CD4-positive, alpha-beta T cell (primary cell): ENCODE measurements at places on chromosomes 1 and 21.
A peak's percentile ranks its signal among the peaks of the same experiment; 100 is the strongest.

DNA sequence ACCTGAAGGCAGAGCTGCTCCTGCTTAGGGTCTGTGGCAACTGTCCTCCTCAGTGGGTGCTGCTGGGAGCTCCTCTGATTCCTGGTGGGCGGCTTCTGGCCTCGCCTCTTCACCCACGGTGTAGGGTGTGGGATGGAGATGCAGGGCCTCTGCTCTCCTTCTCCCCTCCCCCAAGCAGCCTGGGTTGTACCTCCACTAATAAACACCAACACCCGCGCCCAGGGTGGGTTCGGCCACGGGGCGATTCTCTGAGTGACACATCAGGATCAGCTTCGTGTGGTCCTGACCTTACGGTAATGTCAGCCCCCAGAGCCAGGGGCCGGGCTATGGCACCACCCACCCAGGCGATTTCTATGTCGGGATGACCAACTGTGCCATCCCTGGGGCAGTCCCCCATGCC, 23.7 kb downstream of the KRTAP10-1 start:
- DNase-seq = no peak

DNA sequence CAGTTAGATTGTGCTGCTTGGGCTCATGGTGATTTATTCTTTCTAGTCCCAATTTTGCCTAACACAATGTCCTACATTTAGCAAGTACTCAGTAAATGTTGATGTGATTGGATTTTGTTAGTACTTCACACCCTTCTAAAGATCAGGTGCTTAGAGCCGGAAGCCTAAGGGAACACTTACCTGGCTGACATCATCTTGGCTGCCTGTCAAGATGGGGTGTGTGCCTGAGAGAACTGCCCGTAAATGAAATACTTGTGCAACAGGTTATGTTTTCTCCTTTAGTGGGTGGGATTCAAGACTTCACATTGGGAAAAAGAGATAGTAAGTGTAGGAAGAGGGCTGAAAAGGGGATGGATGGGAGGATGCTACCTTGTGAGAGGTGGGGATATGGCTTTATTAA, 75.5 kb upstream of the MACF1 start:
- DNase-seq = no peak

GRCh38 chr1:66925944-66926343, 1.2 kb downstream of the MIER1 start:
- DNase-seq = no peak

DNA sequence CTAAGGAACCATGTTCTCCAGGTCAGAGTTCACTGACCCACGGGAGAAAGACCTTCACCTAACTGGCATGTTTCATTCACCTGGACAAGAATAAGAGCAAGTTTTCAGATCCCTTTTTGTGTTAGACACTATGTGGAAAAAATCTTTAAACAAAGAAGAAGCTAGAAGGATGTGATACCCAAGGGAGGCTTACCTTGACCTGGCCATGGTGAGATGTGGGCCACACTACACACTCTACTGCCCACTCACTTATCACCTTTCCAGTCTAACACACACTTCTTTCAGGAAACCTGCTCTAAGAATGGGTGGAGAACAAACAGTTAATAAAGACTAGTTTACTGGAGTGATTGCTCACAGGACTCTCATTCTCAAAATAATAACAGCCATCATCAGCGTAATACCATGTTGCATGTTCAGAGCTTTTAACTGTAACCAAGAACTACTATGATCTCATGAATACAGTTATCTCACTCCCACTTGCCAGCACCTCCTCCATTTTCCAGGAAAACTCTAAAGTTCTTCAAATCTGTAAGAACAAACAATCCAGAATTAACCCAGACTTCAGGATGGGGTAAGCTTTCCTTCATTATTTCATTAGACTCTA, 1.4 kb downstream of the RGS8 start:
- no peak for DNase-seq

- no peak for DNase-seq
Observed at GRCh38 chr1:215052256-215053015, 30.1 kb upstream of the KCNK2 start.

DNA sequence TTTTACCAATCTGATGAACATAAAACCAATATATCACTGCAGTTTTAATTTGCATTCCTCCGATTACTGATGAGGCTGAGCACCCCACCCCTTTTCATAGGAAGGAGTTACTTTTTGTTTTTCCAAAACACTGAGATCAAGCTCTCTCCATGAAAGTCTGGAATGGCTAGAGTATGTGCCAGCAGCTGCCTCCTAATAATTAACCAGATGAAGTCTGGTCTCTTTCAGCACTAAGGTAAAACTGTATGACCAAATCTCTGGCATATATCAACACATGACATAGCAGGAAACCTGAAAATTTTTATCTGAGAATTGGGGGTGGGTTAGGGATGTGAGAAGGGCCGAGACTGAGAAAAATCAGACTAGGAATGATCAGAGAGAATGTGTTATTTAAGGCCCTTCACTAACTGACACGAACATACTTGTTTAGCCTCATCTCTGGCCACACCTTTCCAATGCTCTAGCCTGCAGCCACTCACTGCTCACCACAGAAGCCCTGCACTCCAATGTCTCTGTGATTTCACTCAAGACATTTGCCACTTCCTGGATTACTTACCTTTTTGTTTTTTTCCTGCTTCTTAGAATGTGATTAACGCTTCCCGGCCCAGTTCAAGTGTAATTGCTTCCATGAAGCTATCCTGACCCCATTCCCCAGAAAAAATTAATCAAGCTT, 34.7 kb downstream of the WASF2 start:
- DNase-seq = peak; percentile 6

- DNase-seq = no peak
Observed at GRCh38 chr1:60994369-60994768, 88.0 kb upstream of the NFIA start.

GRCh38 chr1:69363236-69363635, 204.5 kb upstream of the LRRC7 start:
- no peak for DNase-seq

DNA sequence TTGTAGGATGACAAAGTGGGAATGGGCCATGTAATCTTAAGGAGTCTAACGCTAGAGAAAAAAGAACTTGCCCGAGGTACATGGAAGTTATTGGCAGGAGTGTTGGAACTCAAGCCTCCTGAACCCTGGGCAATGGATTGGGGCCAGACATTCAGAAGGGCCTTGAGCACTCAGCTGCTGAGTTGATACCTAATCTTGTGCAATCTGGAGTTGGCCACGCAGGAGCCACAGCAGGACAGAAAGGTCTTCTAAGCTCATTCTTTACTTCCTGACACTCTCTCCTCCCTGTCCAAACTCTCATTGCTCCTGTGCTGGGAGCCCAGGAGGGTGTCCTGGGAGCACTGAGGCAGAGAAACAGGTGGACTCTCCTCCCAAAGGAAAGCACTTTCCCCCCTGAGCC, 25.1 kb upstream of the CSF1 start:
- no peak for DNase-seq

GRCh38 chr1:43841321-43842174, 92.1 kb upstream of the ARTN start:
- no peak for DNase-seq

DNA sequence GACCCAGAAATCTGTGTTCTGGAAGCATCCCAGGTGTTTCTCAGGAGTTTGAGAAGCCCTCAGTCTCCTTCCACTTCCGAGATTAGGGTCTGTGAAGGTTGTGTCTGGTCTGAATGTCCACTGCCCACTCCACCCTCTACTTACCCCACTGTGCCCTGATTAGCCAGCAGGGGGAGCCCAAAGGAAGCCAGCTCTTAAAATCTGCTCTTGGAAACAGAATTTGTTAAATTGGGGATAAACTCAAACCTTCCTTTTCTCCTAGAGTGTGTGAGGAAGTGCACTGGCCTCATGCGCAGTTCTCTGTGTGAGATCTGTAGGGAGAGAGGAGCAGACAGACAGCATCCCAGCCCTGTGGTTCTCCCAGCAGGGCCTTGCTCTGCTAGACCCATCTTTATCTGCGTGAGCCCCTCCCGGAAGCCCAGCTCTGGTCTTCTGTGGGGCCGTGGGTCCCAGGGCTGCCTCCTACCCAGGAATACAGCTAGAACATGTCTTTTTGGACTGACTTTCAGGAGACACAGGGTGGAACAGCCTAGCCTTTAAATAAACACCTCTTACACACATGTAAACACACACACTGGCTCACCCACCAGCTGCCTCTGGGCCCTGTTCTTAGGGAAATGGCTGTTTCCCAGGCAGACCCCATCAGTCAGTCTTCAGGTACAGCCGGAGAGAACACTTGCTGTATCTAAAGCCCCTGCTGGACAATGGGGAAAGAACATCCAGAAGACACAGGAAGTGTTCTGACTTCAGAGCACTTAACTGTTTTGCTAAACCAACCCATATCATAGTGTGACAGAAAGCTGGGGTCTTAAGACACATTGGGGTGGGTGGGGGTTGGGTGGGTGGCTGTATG, 52.2 kb downstream of the SMYD2 start:
- no peak for DNase-seq

GRCh38 chr21:36040389-36040788, 19.9 kb downstream of the SETD4 start:
- DNase-seq = no peak

GRCh38 chr21:35265170-35265877, 216.2 kb upstream of the RUNX1 start:
- DNase-seq = no peak

- peak; percentile 84 for DNase-seq
Observed at GRCh38 chr1:9289090-9289534, 3.6 kb upstream of the SPSB1 start.

DNA sequence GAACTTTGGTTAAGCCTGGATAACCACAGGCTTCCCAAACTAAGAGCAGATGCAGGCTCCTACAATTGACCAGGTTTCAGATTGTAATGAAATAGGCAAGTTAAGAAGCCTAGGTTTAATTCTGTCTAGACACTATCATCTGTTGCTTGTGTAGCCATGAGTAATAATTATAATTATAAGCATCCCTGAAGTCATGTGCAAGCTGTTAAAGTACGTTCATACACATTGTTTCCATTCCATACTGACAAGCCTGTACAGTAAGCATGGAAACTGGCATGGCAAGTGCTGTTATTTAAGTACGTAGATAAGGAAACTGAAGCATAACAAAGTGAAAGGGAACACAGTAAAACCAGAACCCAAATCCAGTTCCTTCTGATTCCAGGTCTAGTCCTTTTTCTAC, 557.2 kb upstream of the BEND5 start:
- no peak for DNase-seq

DNA sequence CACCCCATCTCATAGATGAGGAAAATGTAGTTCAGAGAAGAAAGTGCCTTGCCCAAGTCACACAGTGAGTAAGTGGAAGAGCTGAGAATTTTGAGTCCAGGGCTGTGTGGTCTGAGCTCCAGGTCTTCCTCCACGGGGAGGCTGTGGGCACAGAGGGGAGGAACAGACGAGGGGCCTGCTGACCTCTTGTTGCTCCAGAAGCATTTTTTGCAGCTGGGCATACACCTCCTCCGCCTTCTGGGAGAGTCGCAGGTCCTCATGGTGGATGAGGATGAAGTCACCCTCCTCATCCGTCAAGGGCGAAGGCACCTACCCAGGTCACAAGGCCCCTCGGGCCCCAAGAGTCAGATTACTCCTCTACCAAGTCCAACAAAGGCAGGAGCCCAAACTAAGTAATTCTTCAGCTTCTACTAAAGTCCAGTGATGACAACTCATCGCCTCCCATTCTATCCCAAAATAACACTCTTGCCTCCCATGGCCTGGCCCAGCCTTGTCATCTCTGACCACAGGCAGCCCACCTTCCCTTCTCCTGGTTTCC, 9.1 kb downstream of the CC2D1B start:
- no peak for DNase-seq

GRCh38 chr1:153963850-153964331, 554 bp upstream of the SLC39A1 start:
- DNase-seq = no peak

DNA sequence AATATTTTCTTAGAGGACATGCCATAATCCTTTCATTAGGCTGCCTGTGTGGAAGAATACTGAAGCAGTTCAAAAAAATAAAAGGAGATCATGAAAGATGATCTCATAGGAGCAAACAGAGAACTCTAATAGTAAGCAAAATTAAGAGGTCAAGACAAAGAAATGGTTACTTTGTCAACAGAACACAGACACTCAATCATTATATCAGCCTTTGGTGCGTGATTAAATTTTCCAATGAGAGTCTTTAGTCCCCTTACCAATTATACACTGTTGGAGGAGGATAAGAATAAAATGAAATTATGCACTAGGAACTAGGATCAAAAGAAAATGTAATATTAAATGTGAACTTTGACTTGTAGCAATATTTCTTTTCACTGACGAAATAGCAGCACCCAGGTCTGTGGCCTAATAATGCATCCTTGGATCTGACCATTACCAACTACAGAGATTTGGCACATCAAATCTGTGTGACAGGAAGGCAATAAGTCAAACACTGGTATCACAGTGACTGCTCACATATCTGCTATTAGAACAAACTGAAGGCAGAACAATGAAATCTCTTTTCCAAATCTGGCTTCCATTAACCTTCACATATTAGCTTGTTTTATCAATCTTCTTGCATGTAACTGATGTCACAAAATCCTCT, 1812.9 kb downstream of the PLA2G4A start:
- DNase-seq = no peak

GRCh38 chr1:143735764-143736461, 235.9 kb downstream of the FAM72C start:
- no peak for DNase-seq

DNA sequence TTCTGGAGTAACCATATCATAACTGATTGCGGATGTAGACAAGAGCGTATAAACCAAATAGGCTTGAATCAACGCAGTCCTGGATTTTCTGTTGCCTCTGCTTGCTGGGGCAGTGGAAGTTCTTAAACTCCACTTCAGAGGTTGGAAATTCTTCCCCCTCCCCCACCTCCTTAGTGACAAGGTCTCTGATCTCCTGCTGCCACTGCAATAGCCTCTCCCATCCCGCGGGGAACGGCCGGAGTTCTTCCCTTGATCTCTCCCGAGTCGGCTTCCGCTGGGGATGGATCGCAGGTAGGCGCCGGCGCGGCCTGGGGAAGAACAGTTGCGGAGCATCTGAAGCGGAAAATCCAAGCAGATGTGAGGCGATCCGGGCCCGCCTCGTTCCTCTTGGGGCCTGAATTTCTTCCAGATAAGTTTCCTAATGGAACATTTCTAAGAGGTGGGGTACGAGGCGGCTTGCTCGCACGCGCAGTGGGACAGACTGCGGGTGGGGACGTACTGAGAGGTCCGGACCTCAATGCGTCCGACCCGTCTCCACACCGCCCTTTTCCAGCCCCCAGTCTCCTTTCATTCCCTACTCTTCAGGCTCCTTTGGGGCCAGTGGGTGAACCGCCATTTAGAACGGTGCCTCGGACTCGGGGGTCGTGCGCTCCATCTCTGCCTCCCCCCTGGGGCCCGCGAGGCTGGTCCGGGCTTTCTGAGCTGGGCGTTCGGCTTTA, 3.1 kb upstream of the SIM2 start:
- no peak for DNase-seq

GRCh38 chr1:173489149-173489600, 12.0 kb downstream of the PRDX6 start:
- no peak for DNase-seq

GRCh38 chr1:236419502-236419901, 25.4 kb downstream of the EDARADD start:
- no peak for DNase-seq

- DNase-seq = no peak
Observed at GRCh38 chr1:227939791-227940771, 7.7 kb downstream of the WNT9A start.

GRCh38 chr1:119948342-119949214, 52.3 kb upstream of the ADAM30 start:
- DNase-seq = peak; percentile 67
